ENCODE measurements at places on chromosomes 11 and 22. TPM values are rescaled to one million over a fixed set of nuclear protein-coding genes. Genes with fewer than 3 reads are reported as not detected.

The APOBEC3F gene
- total RNA-seq = 5.9 TPM

The TSGA10IP gene
- not detected for total RNA-seq

The LDLRAD3 gene
- 45.4 TPM for total RNA-seq

The KCNQ1OT1 gene
- total RNA-seq = 5.3 TPM

The POU2AF1 gene
- 5.6 TPM for total RNA-seq

The MFRP gene
- not detected for total RNA-seq

The OR5P2 gene
- not detected for total RNA-seq

DNA sequence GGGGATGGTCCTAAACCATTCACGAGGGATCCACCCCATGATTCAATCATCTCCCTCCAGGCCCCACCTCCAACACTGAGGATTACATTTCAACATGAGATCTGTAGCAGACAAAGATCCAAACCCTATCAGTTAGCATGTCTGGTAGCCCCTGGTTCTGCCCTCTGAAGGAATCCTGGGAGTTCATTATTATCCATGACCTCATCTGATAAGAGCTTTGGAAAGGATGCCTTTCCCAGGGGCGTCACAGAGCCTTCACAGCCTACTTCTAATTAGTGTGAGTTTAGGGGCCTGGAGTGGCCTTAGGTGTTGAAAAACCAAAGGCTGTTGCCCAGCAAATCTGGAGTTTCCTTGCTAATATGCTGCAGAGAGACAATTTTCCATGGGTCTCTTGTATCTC lies 8.6 kb upstream of the EIF3M start:
- DNase-seq = no peak

GRCh38 chr11:107397357-107397756 lies 60.3 kb downstream of the CWF19L2 start:
- no peak for DNase-seq

DNA sequence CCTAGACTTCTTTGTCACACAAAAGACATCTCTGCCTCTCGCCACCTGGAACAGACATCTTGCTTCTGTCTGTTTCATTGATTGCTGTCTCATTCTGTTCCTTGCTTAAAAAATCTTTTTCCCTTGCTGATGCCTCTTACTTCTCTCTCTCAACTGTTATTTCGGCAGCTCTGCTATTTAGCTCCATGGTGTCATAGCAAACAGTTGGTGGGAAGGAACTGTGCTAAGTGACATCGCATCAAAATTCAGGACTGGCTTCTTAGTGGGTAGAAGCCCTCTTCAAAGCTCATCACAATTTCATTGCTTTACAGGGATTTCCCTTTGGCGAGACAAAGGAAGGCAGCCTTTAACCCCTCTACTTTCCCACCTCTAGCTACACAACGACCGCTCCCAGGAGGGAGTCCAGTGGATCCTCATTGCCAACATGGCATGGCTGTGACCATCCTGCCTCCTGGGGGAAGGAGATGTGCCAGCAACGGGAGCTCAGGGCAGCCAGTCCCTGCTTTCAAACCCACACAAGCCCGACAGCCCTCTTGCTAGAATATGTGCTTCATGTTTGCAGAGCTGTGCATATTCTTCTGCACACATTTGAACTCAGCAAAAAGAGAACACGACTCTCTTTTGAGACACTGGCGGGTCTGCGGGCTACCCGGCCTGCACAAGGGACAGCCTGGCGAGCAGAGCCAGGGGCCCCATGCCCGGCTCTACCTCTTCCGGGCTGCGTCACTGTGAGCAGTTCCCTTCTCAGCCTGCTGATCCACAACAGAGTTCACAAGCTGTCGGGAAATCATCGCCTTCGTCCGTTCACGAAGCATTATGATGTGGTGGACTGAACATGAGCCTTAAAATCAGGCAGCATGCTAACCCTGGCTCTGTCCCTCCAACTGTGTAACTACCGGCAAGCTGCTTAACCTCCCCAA lies 51.1 kb upstream of the JAM3 start:
- DNase-seq = no peak

GRCh38 chr11:115379528-115379927 lies 124.7 kb downstream of the CADM1 start:
- DNase-seq = no peak

DNA sequence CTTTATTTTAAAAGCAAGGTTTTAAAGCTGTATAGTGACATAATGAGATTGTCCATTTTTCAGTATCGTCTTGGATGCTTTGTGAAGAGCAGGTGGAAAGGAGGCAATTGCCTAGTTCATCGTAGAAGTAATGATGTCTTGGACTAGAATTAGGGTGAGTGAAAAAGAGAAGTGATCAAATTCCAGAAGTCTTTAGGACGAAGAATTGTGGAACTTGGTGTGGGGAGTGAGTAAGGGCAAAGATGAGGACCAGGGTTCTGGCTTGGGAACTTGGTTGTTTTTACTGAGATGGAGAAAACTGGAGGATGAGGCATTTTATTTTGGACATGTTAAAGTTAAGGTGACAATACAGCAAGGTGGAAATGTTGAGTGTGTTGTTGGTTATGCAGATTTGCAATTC lies 1.2 kb downstream of the ILK start:
- no peak for DNase-seq

- DNase-seq = no peak
Measured at GRCh38 chr11:130156108-130157022, 3.2 kb upstream of the ST14 start.

DNA sequence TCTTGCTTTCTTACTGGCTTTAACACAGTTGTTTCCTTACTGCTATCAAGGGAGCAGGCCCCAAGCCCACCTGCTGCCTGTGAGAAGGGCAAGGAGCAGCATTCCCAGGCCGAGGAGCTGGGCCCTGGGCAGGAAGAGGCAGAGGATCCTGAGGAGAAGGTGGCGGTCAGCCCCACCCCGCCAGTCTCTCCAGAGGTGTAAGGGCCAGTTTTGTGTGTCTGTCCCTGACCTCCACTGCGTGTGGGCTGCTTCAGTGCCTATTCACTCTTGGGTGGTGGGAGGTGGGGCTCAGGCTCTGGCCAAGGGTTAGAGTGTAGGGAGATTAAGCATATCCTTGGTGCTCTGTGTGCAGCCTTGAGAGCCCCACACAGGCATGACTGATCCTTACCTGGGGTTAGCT lies 55.1 kb downstream of the CEP164 start:
- DNase-seq = no peak

DNA sequence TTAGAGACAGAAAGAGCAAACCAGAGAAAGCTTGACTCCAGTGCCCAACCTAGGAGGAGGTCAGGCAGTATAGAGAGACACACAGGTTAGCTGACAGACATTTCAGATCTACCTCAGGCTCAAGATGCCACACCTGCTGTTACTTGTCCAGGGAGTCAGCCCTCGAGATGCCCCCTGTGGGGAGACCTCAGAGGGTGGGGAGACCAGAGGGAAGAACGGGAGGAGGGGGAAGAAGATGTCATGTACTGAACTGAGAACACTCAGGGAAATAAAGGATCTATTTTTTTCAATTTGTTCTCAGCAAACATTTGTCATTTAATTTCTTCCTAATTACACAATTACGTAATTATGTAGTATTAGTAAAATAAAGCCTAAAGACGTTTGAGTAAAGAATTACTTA lies 196.3 kb upstream of the CADM1 start:
- no peak for DNase-seq

DNA sequence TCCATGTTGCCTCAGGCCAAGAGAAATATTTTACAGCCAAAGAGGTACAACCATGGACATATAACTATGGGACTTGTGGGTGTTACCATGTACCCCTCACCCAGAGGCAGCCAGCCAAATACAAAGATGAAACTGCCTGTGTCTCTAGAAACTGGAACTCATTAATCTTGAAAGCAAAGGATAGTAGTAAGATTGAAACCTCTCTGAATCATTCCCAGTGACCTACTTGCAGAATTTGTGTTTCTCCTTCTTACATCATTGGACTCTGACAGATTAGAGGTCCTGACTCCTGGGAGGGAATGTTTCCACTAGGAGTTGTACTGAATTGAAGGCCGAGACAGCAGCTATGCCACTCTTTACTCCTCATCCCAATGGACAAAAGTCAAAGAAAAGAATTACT lies 257.4 kb upstream of the UBASH3B start:
- no peak for DNase-seq

GRCh38 chr11:103848686-103849085 lies 187.8 kb upstream of the DDI1 start:
- DNase-seq = no peak

DNA sequence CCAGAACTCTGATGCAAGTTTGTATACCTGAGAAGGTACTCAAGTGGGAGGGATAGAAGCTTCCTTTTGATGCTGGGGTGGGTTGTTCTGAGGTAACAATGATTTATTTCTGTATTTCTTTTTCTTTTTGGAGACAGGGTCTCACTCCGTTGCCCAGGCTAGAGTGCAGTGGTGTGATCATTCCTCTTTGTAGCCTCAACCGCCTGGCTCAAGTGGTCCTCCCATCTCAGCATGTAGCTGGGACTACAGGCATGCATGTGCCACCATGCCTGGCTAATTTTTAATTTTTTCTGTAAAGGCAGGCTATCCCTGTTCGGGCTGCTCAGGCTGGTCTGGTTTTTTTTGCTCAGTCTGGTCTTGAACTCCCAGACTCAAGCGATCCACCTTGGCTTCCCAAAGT lies 7.9 kb downstream of the KDM2A start:
- DNase-seq = no peak

GRCh38 chr11:35197292-35197691 lies 58.3 kb downstream of the CD44 start:
- DNase-seq = no peak

DNA sequence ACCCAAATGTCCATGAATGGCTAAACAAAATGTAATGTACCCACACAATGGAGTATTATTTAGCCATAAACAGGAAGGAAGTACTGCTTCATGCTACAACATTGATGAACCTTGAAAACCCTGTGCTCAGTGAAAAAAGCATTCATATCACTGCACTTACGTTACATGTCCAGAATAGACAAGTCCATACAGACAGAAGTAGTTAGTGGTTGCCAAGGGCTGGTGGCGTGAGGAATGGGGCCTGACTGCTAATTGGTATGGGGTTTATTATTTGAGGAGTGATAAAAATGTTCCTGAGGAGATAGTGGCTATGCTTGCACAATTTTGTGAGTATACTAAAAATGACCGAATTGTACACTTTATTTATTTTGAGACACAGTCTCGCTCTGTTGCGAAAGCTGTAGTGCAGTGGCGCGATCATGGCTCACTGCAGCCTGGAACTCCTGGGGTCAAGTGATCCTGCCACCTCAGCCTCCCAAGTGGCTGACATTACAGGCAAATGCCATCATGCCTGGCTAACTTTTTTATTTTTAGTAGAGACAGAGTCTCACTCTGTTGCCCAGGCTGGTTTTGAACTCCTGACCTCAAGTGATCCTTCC lies 7.7 kb upstream of the SYVN1 start:
- DNase-seq = no peak

GRCh38 chr22:48373626-48374173 lies 1454.0 kb downstream of the BRD1 start:
- no peak for DNase-seq

All from breast epithelium (tissue), 4 donors.